Ascending aorta (tissue), 2 donors: ENCODE measurements at places on chromosomes 11 and 22. TPM values are rescaled to one million over a fixed set of nuclear protein-coding genes. Genes with fewer than 3 reads are reported as not detected.

APOBEC3B gene
- total RNA-seq, result 0.64 TPM

ATG13 gene
- 208 TPM for total RNA-seq

TOM1 gene
- total RNA-seq, result 84.4 TPM

C11orf52 gene
- not detected for total RNA-seq

SLC35E4 gene
- total RNA-seq, result 38.1 TPM

CRYBB2 gene
- not detected for total RNA-seq

OVCH2 gene
- not detected for total RNA-seq

FAT3 gene
- 2.8 TPM for total RNA-seq

CAT gene
- total RNA-seq, result 69.2 TPM

RIMBP3B gene
- total RNA-seq, result not detected

RHOD gene
- 82.6 TPM for total RNA-seq

DENND6B gene
- total RNA-seq, result 1.4 TPM

OR51E2 gene
- 2.0 TPM for total RNA-seq
